ENCODE measurements at places on chromosomes 2 and 18.

DNA sequence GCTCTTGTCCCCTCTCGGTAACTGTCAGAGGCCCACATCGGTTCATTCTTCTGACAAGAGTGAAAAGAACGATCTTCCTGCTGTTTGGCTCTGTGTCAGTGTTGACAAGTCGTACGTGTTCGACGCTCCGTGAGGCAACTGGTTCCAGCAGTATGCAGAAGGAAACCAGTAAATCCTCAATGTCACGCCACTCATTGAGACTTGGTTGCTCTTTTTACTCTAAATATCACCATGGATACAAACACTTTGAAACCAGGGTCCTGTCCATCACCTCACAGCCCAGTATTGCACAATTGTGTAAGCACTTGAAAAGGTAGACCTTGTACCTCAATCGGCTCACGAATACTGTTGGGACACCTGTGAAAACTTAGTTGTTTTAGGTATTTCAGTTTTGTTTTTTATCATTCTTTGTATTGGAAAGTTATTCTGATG is 136.4 kb downstream of the ZNF407 start:
- peak; percentile 74 for DNase-seq

GRCh38 chr2:69059731-69060290 is 46.8 kb downstream of the ANTXR1 start:
- peak; percentile 41 for DNase-seq

GRCh38 chr18:73824671-73825070 is 323.0 kb downstream of the FBXO15 start:
- no peak for DNase-seq

- no peak for DNase-seq
These were observed 1.1 kb downstream of the CDK5R2 start for GRCh38 chr2:218960309-218961165.

DNA sequence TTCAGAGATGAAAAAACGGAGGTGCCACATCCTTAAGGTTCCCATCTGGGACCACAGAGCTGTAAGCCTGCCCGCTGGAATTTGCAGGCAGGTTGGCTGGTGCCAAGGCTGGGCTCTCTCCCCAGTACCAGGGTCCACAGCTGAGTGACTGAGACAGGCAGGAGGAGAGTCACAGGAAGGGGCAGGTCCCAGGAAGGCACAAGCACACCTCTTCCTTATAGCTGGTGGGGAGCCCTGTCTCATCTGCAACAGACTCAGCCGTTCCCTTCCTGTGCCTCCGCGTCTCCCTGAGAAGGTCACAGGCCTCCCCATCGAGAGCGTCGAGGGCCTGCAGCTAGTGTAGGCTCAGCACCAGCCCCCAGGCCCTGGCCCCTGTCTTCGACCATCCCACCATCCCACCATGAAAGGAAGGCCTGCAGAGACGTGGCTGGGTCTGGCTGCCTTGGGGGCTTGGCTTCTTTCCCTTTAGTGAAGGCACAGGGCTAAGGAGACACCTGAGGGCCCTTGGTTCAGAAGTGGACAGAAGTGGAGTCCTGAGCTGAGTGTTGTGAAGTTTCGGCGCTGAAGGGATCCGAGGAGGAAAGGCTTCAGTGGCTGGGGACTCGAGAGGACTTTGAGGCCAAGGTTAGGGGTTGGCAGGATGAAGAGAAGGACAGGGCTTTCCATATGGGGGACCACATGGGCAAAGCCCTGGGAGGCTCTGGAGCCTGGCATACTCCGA is 26.8 kb downstream of the GLI2 start:
- no peak for DNase-seq

GRCh38 chr18:3919396-3920061 is 469.6 kb downstream of the TGIF1 start:
- no peak for DNase-seq

- DNase-seq, result no peak
These were observed 1399.8 kb upstream of the ACVR2A start for GRCh38 chr2:146444987-146445386.

DNA sequence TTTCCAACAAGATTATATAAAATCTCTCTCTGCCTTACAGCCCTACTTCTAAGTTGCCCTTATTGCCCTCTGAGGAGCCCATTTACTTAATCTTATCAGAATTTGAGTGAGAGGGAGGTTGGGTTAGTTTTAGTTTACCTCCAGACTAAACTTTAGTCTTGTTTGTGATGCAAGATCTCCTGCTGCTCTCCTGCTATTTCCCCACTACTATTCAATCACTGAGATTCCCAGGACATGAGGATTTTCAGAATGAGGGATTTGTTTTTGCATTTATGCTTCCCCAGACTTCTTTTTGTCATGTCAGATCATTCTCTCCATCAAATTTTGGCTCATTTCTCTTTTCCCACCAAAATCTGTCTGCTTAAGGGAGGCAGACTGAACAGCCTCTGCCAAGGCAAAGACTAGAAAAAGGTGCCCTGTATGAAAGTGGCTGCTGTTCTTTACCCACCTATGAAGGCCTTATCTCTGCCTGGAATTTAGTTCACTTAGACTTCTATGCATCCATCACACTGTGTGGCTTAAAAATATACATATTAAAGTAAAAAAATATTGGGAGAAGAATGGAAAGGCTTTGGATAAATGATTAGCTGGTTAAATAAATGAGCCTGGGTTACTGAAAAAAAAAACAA is 401.3 kb downstream of the PID1 start:
- no peak for DNase-seq

DNA sequence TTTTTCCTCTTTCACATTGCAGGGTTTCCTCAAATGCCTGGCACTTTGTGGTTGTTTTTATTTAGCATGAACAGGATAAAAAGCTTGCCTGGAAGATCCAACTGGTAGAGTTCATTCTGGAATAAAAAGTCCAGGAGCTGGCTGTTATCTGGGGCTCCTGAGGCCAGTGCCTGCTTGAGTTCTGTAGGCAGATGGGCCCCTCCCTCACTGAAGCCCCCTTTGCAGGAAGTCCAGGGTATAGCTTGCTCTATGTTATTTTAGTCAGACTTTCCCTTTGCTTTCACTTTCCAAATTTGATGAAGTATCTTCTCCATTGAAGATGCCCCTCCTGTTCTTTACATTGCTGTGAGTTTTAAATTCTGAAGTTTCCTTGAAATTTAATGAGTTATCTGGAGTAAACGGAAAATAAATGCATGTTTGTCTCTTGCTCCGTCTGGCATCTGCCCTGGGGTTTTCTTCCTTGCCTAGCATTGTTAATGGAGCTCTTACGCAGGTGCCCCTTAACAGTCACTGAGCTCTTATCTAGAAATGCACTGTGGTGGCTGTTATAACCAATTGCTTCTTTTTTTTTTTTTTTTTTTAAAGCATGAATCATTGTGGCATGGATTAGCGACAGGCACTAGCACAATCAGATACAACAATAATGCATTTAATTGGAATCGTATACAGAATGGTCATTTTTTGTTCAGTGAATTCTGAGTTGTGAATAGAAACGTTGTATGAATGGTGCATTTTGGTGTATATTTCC is 27.0 kb upstream of the LPIN1 start:
- no peak for DNase-seq

DNA sequence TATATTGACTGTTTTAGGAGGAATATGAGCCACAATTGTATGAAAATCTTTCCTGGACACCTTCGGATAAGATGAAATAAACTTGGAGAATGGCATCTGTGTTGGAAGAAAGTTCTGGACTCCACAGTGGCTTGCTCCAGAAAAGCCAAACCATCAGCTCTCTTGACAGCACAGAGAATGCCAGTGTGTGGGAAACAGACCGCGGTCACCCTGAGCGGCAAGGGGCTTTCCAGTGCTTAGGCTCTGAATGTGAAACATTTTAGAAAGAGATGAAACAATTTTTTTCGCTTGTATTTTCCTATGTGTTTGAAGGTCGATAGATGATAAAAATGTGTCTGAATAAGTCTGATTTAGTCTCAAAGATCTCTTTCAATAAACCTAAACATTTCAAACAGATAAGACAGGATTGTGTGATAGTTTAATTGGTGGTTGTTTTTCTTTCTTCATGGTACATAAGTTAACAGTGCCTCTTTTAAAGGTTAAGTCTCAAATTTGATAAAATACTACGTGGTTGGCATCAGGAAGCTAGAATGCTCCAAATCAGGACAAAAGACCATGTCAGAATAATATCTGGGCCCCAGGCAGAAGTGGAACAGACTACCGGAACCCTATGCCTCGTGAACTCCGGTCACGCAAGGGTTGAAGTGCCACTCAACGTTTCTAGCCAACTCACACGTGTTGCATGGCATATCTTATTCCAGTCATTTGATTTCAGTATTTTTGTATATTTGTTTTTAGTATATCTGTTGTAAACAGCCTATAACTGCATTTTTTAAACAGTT is 28.9 kb downstream of the PTGR3 start:
- DNase-seq, result no peak

DNA sequence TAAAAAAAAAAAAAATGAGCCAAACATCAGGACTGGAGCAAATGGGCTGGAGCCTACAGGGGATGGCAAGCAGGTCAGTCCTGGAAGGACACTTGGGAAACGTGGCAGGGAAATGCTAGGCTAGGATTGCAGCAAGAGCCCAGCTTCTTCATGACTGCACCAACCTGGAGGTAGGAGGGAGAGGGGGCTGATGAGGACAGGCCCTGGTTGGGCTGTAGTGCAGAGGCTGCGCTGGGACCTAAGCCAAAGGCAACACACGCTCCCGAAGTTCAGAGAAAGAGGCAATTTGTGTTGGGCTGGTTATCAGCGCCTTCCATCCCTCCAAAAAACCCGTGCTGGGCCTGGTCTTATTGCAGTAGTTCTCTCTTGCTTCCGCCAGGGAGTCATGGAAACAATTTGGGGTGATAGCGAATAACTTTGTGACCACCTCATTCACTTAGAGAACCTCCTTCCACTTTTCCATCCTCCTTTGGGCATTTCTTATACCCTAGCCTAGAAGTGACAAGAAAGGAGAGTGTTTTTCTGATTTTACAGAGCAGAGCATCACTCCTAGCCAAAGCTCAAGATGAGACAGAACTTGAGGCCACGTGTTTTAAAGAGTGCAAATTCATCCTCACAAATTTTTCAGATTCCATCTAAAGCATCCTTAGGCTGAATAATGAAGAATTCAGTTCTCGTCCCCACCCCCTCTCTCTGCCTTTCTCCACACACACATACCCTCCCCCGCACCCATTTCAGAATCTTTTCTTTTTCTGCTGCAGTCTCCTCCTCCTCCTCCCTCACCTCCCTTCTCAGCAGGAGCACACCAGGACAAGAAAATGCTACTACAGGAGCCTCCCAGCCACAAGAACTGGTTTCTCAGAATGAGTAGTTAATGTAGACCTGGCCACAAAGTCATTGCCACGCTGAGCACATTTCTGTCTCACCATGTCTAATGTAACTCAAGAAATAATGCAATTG is 82.5 kb upstream of the STPG4 start:
- DNase-seq, result peak; percentile 71

GRCh38 chr2:96839293-96839874 is 4.4 kb downstream of the ANKRD23 start:
- DNase-seq, result no peak

DNA sequence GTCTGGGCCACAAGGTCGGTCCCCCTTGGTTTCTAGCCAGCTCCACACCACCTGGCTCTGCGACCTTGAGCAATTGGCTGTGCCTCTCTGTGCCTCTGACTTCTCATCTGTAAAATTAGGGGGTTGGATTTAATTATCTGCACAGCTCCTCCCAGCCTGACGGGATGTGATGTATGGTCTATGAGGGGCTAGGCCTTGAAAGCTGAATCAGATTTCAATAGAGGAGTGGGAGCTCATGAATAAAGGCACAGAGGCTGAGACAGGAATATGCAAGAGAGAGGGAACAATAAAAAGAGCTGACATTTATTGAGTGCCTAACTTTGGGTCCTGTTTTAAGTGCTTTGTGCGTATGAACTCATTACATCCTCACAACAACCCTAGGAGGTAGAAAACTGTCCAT is 104.7 kb downstream of the ALK start:
- DNase-seq, result no peak

GRCh38 chr2:238790126-238790832 is 57.6 kb upstream of the TWIST2 start:
- DNase-seq, result peak; percentile 59

DNA sequence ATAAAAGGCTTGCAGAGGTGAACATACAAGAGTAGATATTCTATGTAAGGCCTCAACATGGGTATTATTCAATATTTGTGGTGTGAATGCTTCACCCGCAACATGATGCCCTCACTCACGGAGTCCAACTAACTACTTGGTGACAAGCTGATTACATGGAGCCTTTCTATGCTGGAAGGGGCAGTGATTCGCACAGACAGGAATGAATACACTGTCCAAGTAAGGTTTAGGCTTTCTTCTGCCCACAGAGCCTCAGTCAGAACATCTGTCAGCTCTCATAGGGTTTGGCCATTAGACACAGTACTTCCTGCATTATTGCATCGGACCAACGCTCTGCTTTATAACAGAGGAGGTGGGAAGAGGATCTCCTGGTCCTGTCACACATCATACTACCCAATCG is 80.3 kb upstream of the SLC35G4 start:
- peak; percentile 69 for DNase-seq

- no peak for DNase-seq
These were observed 192.8 kb downstream of the PTGR3 start for GRCh38 chr18:75016025-75016717.

- no peak for DNase-seq
These were observed 30.9 kb upstream of the DNMT3A start for GRCh38 chr2:25372405-25373268.

DNA sequence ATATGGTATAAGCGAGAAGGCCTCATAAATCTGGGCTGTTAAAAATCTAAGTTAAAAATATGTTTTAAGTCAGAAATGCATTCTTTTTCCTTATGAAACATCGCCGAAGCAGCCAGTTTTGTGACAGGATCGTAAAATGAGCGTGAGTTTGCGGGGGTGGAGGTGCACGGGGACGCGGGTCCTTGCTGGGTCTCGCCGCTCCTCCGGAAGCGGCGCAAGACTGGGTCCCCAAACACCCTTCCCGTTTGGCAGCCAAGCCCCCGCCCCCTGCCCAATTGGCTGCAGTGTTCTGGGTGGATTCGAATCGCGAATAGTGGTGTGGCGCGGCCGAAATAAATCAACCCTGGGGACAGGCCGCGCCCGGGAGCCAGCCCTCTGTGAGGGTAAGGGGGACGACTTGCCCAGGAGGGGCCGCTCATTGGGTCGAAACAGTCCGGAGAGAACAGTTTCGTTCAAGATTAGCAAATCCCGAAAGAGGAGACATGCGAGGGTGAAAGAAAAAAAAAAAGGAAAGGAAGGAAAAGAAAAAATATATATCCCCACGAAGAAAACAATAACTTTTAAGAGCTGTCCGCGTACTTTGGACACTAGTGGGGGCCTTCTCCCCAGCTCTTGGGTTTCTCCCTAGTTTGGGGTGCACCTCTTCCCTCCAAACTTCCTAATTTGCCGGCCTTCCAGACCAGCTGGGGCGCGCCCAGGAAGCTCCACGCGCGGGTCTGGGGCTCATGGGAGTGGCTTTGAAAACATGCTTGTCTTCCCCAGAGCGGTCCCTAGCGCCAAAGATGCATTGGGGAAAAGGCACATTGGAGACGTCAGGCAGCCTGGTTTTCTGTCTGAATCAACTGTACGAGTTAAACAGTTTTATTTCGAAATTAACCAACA is 3.1 kb upstream of the GATA6 start:
- no peak for DNase-seq

Data from tongue (tissue), 3 donors.